Aorta (tissue), 5 donors: ENCODE measurements at places on chromosomes 4 and X. TPM values are rescaled to one million over a fixed set of nuclear protein-coding genes. Genes with fewer than 3 reads are reported as not detected.

ZNF182 gene
- polyA plus RNA-seq: 3.8 TPM

FRMPD3 gene
- not detected for polyA plus RNA-seq

RPL34 gene
- 4,600 TPM for polyA plus RNA-seq

ZNF711 gene
- polyA plus RNA-seq: 6.8 TPM

PPEF2 gene
- polyA plus RNA-seq: 0.15 TPM

COX7B2 gene
- polyA plus RNA-seq: not detected

CFAP299 gene
- polyA plus RNA-seq: not detected

CFI gene
- 1.0 TPM for polyA plus RNA-seq

GRCh38 chrX:113804291-113804690 lies 779.6 kb upstream of the HTR2C start:
- no peak for DNase-seq

DNA sequence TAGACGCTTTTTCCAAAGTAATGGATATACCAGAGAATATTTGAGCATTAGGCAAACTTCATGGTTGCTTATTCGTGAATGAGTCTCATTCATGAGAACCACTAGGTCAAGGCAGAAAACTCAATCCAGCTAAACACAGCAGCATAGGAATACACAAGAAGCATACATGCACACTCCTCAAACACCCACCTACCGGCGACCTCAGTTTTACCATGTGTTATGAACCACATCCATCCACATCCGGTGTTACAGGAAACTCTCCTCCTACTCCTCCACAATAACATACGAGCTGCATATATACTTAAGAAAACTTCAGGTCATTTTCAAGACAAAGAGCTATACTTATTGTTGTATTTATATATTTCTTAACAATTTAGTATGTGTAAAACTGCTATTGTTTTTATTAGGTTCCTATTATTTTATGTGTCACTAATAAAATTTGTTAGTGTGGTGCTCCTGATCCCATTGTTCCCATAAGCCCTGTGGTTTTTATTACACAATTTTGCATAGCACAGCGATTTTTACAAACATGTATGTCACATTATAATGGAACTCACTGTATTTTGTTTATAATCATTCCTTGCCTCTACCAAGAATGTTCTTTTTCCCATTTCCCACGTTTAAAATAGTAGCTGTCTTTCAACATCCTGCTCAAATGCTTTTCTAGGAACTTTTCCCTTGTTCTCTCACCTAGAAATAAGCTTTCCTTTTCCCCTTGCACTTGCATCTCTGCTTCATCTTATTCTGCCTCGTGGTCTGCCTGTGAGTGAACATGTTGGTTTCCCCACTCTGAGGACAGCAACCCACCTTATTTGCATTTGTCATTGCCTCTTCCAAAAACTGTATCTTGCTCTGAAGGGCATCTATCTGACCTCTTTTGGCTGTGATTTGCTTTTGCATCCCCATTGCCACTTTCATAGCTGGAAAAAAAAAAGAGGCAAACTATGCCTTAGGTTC lies 48.3 kb downstream of the STBD1 start:
- no peak for DNase-seq

DNA sequence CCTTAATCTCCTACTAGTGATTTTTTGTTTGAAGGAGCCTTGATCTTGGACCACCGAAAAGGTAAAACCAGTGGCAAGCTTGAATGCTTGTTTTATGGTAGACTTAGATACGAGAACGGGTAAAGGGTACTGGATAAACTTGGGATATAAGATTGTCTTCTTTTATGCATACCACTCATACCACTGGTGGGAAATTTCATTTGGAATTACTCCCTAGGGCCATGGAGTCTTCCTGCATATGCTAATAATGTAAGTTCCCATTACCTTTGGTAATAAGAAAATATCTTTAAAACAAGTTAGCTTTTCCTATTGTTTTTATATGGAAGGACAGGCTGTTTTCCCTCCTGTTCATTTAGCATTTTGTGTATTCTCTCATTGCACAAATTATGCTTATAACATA lies 11.7 kb downstream of the SMARCAD1 start:
- DNase-seq: no peak

- no peak for DNase-seq
These were observed 51.4 kb upstream of the MSANTD1 start for GRCh38 chr4:3197366-3198105.

- no peak for DNase-seq
These were observed 2.7 kb downstream of the PDLIM5 start for GRCh38 chr4:94454405-94454804.

DNA sequence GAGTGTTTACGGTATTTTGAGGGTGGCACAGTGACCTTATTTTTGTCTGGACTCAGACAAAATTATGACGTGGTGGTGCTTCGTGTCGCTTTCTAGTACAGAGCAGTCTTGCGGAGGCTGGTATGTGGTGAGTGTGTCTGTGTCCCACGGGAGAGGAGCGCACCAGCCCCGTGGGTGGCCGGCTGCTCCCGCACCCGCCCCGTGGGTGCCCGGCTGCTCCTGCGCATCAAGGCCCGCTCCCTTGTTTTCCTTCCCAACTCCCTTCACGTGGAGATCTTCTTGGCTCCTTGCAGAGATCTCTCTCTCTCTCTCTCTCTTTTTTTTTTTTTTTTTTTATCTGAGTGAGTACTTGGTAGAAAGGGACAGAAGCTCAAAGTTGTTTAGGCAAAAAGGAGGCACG lies 12.2 kb upstream of the FAM149A start:
- no peak for DNase-seq

DNA sequence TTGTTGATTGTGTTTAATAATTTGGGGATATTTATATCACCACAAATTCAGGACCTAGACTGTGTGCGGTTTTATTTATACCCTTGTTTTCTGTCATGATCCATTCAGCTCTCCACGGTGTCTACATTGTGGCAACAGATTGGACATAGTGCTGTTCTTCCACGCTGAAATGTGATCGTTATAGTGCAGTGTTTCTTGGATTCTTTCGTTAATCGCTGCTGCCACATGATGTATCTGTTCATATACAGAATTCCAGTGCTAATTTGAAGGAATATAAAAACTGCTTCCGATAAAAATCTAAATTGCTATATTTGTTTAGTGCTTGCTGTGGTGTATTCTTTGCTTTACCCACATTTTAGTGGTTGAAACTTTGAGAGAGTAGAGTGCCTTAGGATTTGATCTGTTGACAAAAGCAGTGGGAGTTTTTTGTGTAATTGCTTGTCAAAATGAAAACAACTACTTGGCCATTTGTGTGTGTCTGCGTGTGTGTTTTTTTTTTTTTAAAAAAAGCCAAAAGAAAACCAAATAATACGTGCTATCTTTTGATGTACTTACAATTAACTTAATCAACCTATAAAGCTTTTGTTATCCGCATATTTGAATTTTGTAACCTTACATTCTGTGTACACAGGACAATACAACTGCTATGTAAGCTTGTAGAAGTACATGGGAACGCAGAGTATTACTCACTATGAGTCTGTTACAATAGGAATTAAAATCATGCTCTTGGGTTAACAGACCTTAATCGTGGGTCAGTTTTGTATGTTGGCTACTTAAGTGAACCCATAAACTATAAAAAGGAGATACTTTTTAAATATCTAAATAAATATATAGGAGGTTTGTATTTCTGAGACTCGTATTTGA lies 353.3 kb downstream of the ARHGAP24 start:
- DNase-seq: no peak

GRCh38 chrX:22056235-22056634 lies 24.1 kb downstream of the PHEX start:
- DNase-seq: no peak

DNA sequence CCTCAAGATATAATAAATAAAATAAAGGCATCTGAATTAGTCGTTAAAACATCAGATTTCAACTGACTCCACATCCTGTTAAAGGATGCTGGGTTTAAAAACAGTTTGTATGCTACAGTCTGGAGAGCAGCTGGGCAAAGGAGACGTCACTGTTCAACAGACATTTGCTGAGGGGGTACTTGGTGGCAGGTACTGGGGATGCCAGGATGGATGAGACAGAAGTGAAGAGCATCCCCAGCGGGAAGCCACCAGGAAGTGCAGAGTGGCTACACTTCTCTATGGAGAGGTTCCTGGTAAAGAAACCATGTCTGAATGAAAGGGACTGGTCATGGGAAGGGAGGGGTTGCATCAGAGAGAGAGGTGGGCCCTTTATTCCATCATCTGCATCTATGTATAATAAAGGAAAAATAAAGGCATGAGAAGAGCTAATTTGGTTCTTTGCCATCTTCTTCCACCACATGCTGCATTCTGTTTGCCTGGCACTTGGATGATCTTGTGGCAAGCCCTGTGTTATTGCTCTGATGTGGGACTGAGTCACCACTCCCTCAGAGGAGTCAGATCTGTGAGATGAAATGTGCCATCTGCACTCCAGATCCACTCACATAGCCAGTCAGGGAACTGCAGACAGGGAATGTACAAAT lies 145.0 kb downstream of the SOWAHB start:
- DNase-seq: peak; percentile 65

GRCh38 chr4:101306764-101307615 lies 40.3 kb downstream of the PPP3CA start:
- no peak for DNase-seq

DNA sequence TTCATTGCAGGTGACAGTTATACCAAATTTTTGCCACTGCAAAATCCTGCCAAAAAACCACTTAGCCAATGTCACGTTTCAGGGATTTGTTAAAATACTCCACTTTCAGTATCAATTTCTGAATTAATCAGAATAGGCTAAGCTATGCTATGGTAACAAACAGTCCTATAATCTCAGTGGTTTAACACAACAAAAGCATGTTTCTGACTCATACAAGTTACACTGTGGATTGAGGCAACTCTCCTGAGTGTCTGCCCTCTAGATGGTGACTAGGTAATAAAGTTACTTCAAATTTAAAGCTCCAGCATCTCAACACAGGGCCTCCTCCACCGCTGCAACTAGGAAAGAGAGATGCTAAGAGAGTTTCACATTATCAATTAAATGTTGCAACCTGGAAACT lies 23.0 kb upstream of the RADX start:
- DNase-seq: no peak

- no peak for DNase-seq
These were observed 277.6 kb downstream of the SPANXN1 start for GRCh38 chrX:145524931-145525330.
